ENCODE measurements at places on chromosomes 16 and 17. TPM values are rescaled to one million over a fixed set of nuclear protein-coding genes. Genes with fewer than 3 reads are reported as not detected.

Gene KRT13
- total RNA-seq, result 7.4 TPM

Gene SHISA9
- 4.8 TPM for total RNA-seq

Gene SPDYE4
- total RNA-seq, result not detected

Gene CCL3
- 5.2 TPM for total RNA-seq

Gene COPS3
- 51.6 TPM for total RNA-seq

Gene MNT
- 10.2 TPM for total RNA-seq

All from metanephros (tissue), 2 donors.